ENCODE measurements at places on chromosomes 6 and 20.
A peak's percentile ranks its signal among the peaks of the same experiment; 100 is the strongest.

DNA sequence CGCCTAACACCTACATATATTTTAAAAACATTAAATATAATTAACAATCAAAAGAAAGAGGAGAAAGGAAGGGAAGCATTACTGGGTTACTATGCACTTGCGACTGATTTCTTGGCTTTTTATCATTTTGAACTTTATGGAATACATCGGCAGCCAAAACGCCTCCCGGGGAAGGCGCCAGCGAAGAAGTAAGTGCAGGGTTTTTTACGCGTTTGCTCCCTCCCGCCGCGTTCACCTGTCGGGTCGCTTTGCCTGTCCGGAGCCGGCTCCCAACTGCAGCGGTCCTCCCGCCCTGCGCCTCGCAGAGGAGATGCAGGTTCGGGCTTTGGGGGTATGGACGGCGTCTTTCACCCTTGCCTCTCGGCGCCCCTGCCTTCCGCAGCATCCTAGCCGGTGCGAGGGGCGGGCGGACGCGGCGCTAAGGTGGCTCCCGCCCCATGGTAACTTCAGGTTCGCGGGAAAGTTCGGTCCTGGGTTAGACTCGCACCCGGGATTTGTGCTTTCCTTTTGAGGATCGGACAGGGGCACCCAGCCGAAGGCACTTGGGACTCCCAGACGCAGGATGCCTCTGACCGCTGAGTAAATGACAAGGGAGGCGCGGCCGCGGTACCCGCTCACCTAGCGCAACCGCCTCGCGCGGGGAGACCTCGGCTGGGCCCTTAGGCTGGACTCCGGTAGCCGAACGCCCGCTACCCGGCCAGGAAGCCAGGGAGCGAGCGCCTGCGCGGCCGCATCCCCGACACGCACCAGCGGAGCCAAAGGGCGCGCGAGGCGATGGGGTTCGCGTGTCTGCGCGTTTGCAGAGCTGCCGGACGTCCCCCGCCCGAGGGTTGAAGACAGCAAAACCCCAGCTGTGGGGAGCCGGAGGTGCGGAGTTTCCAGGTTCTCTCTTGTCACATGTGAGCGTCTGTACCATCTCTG is 891 bp downstream of the RSPO3 start:
- peak; percentile 64 for DNase-seq

DNA sequence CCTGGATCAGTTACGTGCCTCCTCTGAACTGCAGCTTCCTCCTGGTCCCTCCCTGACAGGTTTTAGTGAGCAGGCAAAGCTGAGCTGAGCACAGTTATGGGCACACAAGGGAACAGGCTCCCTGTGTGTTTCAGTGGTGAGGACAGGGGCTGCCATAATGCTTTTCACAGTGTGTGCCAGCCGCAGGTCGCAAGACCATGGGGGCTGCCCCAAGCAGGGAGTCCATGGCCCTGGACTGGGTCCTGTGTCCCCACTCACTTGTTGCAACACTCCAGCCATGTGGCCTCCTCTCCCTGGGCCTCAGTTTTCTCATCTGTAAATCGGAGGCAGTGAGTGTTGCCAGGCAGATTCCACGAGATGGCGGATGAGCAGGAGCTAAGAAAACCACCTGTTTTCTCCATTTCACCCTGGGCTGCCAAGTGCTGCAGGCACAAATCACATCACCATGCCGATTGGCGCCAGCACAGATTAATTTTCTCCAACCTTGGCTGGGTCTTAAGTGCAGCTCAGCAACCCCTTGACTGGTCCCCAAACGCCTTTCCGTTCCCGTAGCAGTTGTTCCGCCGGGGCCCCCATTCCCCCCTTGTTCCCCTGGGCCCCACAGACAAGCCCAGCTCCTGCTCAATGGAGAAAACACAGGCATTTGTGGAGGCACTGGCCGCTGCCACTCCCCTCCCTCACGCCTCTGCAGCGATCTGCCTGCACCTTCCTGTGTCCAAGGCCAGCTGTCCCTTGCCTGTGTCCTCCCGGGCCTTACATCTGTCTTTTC is 57.1 kb upstream of the NNAT start:
- DNase-seq = peak; percentile 68

- peak; percentile 26 for DNase-seq
These were observed 2.8 kb downstream of the RPS6KA2 start for GRCh38 chr6:166624275-166624674.

DNA sequence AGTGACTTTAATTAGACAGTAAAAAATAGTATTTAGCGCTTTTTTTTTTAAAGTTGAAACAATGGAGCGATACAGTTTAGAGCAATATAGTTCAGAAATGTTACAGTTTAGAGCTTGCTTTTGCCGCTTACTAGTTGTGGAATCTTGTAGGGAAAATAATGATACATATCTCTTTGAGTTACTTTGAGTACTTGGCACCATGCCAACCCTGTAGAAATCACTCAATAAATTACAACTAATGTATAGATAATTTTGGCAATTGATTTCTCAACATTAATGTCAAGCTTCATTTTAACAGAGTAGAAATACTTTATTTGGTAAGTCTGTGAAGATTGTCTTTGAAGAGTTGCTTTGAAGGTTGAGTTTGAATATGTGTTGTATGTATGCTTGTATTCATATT is 27.4 kb downstream of the CDC40 start:
- no peak for DNase-seq

DNA sequence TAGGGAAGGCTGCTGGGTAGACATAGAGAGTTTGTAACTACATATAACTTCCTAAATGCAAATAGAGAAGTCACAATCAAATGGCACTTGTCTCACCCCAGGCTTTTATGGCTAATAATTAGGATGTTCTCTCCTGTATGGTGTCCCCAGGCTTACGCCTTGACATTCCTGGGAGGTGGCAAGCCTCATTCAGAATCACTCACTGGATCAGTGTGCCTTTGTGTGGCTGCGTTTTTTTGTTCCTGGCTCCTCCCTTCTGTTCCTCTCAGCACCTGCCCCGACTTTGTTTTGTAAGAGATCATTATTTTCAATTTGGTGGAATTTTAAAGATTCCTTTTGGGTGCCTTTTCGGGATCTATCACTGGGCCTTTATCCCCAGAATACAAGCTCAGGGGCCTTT is 5.7 kb downstream of the LAMP5 start:
- no peak for DNase-seq

Measured in right forelimb (tissue), 1 donor.